ENCODE measurements at places on chromosomes 3 and 15. TPM values are rescaled to one million over a fixed set of nuclear protein-coding genes. Genes with fewer than 3 reads are reported as not detected.
A peak's percentile ranks its signal among the peaks of the same experiment; 100 is the strongest.

SEMA6D gene
- 12.4 TPM for total RNA-seq

DNA sequence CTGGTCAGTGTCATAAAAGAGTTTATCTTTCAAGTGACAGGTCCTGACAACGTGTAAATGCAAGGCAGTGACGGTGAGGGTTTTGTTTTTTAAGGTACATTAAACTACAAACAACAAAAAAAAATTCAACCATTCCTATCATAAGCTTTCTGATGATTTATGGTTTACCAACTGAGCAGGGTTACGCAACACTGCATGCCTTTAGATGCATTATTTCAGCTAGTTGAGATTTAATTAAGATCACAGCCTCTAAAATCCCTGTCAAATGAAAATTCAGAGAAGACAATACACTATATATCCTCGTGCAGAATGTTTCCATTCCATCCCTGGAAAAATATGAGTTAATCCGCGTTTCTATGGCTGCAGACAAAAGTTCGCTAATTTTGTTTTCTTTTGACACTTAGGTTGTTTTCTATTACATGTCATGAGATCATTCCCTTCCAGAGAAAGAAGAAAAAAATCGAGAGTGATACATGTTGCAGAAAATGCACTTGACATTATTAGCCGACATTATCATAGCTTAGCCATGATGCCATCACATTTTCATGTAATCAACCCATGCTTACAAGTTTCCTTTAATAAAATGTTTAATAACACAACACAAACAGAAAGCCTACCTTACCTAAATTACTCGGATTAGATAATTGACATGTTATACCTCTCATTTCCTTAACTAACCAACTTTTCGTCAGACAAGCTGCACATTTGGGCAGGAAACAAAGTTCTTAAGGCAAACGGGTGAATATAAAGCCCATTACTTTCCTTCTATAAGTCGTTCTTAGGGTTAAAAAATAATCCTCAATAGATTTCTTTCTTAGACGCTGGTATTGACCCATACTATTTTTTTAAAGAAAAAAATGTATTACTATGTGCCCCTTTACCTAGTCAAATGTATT is 521.2 kb downstream of the FOXP1 start:
- no peak for DNase-seq

DNA sequence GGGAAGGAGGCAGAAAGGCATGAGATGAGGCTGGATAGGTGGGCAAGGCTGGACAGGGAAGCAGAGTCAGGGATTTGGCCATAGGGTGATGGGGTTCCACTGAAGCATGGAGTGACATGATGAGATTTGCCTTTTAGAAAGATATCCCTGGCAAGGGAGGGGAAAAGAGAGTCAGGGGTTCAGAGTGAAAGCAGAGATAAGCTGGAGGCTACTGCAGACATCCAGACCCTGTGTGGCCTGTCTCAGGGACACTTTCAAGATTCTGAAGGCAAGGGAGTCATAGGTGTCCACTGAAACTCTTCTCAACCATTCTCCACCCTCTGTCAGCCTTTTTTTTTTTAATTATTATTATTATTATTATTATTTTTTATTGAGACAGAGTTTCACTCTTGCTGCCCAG is 94.0 kb upstream of the SPATA12 start:
- DNase-seq: no peak

DNA sequence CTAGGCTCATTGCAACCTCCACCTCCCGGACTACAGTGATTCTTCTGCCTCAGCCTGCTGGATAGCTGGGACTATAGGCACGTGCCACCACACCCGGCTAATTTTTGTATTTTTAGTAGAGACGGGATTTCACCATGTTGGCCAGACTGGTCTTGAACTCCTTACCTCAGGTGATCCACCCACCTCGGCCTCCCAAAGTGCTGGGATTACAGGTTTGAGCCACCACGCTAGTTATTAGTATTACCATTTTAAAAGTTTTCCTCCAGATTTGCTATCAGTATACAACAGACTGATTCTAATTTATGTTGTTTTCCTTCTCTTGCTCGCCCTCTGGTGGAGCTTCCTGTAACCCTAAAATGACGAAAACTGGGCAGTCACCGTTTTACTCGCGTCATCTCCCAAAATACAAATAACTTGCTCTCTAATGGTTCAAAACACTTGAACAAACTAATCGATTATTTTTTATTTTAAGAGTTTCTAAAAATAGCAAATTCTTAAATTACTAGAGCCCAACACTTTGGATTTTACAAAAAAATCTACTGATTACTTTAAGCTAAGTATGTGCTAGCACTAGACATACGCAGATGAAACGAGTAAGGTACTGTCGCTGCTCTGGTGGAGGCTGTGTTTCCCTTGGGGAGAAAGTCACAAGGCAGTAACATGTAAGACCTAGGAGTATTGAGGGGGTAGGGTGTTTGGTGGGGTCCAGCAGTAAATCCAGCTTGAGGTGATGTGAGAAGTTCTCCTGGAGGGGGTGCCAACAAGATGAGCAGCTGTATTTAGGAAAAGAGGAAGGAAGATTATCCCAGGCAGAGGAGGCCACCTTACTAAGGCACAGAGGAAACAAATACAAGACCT is 203.3 kb downstream of the MBNL1 start:
- DNase-seq: peak; percentile 31

GRCh38 chr3:167876620-167877281 is 141.2 kb downstream of the SERPINI1 start:
- DNase-seq: no peak

- no peak for DNase-seq
Observed at GRCh38 chr15:69377216-69377970, 36.8 kb upstream of the KIF23 start.
